CD4-positive, alpha-beta T cell (primary cell): ENCODE measurements at places on chromosomes 13 and 19.

- DNase-seq = no peak
Observed at GRCh38 chr13:97057176-97057575, 62.9 kb upstream of the OXGR1 start.

DNA sequence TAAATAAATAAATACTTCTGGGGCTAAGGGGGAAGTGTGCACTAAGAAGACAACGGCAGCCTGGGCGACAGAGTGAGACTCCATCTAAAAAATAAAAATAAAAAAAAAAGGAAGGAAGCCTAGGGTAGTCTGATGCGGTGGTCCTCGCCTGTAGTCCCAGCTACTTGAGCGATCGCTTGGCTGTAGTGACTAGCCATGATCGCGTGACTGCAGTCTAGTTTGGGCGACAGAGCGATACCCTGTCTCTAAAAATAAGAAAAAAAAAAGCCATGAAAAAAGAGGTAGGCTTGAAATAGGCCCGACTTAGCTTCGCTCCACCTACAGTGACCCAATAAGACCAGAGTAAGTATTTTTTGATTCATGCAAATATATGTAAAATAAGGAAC is 661 bp upstream of the BABAM1 start:
- no peak for DNase-seq

DNA sequence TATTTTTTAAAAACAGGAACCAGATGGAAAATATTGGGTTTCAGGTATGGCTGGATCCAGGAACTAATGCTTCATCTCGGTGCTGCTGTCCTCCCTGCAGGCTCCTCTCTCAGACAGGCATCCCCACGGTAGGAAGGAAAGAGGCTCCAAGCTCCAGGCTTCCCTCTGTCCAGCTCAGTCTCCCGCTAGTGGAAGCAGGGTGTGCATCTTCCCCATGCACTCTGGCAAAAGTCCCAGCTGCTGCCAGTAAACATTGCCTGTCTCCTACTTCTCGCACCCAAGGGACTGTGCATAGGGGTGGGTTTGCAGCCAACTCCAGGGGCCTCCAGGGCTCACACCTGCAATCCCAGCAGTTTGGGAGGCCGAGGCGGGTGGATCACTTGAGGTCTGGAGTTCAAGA is 29.2 kb downstream of the IL12RB1 start:
- DNase-seq = no peak

DNA sequence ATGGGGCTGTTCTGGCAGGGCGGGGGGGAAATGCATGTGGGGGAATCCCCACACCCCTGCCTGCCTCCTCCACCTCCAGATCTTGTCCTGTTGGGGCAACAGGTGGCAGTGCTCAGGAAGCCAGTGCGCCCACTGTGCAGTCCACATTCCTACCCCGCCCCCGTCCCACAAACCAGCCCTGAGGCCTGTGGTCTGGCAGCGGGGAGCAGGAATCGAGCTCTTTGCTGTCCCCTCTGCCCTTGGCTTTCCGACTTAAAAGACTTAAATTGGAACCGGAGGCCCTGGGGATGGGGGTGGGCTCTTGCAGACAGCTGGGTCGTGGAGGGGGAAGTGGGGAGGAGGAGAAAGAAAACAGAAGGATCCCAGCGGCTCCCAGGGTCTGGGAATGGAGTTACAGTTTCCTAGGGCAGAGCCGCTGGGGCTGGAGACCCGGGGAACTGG is 4.3 kb downstream of the NANOS3 start:
- no peak for DNase-seq

DNA sequence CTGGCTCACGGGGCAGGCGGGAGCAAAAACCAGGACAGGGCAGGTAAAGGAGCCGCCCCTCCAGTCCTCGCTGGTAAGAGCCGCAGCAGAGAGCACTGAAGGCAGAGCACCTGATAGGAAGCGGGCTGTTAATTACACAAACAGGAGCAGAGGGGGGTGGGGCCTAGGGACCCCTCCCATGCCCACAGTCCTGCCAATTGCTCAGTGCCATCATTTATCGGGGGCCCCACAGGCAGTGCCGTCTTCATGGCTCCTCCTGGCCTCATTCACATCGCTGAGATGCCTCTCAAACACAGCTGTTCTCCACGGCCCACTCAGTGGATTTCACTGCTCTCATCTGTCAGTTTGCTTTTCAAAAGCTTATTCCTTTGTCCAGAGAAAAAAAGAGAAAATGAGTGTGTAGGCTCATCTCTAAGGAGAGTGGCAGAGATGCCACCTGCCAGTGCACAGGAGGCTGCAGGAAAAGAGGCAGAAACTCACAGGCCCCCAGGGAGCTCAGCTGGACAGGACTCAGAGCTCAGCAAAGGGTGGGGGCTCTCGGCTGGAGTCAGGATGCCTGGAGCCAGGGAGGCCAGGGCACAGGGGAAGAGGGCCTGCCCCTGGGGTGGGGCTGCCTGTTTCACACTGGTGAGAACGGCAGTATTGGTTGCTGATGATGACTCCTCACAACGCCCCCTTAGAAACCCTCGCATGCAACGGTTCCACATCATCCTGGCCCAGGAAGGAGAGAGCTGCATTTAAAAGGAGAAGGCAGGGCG is 174.6 kb downstream of the COL4A1 start:
- DNase-seq = no peak

GRCh38 chr13:95388420-95389079 is 87.3 kb upstream of the ABCC4 start:
- DNase-seq = no peak

DNA sequence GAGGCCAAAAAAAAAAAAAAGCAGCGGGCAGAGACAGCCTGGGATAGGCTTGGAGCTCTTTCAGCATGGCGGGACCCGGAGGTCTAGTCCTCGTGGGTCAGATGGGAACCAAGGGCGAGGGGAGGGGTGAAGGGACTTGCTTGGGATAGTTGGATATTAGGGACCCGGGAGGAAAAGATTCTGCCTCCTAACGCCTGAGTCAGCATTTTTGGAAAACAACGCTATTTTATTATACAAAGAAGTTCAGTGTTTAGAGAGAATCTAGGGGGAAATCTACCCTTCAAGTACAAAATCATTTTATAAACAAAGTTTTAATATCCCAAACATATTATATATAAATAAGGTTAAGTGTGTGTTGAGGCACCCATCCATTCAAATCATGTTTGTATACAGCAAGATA is 156.7 kb downstream of the ZNF536 start:
- no peak for DNase-seq

DNA sequence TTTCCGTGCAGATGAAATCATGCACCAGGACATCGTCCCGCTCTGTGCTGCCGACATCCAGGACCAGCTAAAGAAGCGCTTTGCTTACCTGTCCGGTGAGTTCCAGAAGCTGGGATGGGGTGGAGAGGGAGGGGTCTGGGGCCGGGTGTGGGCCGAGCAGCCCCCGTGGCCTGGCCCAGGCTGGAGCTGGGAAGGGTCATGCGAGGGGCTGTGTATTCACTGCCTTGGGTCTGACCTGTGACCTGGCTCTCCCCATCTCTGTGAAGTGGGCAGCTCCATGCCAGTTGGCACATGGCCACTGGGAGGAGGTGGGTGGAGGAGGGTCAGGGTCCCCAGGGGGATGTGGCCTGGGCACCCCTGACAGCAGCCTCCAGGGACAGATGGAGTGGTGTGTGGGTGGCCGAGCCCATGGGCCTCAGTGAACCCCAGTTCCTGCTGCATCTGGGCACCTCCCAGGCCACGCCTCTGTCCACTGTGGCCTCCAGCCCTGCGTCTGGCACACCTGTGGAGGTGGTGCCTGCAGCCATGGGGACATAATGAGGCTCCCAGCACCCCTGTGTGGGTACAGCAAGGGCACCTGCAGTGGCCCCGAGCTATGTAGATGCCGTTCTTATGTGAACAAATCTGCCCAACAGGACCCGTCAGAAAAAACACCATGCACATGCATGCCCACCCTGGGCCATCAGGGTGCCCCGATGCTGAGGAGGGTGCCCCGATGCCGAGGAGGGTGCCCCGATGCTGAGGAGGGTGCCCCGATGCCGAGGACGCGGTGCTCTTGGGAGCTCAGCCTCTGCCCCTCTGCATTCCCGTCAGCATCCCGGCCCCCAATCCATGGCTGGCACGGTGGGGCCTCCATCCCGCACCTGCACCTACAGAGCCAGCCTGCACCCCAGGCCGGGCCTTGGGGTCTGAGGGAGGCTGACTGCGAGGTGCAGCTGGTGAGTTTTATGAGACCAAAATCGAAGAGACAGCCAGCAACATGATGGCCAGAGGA is 46.0 kb downstream of the MCF2L start:
- DNase-seq = no peak

DNA sequence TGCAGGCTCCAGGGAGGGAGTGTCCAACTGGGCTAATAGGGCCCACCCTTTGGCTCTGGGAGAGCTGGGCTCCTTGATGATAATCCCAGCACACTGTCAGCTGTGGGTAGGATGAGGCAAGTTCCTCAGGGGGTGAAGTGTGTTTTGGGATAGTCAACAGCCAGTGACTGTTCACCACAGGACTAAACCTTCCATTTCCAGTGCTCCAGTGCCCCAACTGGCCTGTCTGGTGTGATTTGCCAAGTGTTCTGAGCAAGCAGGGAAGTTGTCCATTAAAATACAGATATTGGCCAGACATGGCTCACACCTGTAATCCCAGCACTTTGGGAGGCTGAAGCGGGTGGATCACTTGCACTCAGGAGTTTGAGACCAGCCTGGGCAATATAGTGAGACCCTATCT is 150.9 kb downstream of the TM9SF2 start:
- DNase-seq = no peak

- DNase-seq = no peak
Observed at GRCh38 chr13:93262729-93263345, 36.2 kb downstream of the GPC6 start.

DNA sequence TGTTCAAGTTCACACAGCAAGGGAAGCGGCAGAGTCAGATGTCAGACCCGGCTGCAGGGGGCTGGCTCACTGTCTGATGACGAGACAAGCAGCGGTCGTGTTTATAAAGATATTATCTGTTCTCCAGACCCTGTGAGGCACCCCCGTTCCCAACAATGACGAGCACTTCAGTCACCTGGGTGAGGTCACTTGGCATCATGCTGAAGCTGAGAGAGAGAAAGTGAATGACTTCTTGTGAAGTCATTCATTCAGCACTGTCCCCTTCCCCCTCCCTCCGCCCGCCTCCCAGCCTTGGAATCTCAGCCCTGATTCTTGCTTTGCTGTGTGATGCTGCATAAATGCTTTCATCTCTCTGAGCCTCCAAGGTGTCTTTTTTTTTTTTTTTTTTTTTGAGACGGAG is 4.9 kb upstream of the LYPD3 start:
- DNase-seq = peak; percentile 80

DNA sequence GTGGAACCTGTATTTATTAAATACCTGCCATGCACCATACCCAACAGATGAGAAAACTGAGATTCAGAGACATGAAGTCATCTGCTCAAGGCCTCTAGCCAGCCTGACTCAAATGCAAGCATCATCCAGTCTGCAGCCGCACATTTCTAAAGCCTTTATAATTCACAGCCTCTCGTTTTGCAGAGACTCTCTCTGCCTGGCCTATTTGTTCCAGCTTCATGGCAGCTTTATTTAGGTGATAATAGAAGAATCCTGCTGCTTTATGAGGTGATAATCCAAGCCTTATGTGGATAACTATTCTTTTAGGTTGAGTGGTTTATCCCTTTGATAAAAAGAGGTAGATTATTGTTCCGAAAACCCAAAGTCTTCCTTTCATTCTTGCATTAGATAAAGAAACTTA is 58.4 kb downstream of the OXGR1 start:
- no peak for DNase-seq

DNA sequence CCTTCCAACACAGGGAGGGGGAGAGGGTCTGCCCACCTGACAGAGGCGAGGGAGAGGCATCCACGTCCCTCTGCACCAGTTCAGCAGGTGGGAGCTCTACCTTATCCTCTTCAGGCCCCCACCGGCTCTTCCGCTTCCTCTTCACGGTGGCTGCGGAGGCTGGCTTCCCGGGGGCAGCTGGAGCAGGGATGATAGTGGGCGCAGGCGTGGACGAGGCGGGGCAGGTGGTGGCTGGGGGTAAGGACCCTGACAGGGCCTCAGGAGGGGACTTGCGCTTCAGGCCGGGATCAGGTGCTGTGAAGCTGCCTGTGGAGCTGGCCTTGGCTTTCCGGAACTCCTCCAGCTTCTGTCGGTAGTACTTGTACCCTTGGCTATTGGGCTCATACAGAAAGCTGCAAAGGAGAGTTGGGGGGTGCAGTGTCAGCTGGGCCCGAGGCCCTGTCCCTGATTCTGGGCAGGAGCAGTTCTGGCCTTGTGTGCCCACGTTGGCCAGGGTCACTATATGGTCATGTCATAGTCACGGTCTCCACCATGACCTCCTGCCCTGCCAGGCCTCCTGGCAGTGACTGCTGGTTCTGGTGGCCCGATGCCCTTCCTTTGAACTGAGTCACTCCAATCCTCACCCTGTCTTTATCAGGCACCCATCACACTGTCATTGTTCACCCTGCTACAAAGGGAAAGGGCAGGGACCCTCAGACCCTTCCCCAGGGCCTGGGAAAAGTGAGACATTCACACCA is 23.2 kb downstream of the SUGP1 start:
- DNase-seq = no peak

DNA sequence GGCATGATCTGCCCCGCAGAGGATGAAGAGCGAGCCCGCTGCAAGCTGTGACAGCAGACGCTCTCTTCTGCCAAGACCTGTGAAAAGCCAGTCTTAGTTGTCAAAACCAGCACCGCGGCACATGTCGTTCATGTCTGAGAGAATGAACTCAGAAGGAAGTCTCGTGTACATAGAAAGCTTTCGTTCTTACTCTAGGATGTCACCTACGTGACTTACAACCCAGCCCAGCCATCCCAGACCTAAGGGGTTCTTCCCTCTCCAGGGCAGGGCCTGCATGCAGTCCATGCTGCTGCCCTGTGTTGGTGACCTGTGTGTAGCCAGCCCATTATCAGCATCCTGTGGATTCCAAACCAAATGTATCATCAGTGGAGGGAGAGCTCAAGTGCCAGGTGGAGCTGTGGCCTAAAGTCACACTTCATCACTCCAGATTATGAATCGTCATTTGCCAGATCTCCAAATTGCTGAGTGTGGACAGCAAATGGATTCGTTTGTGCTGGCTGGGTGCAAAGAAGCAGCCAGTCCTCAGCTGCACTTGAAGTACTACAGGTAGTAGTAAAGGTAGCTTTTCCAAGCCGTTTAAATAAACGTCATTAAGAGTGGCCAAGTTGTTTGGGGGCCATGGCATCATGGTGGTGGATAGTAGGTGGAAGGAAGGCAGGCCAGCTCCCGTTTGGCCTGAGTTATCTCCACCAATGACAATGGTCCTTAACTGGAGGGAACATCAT is 73.9 kb upstream of the GPR183 start:
- DNase-seq = peak; percentile 73

DNA sequence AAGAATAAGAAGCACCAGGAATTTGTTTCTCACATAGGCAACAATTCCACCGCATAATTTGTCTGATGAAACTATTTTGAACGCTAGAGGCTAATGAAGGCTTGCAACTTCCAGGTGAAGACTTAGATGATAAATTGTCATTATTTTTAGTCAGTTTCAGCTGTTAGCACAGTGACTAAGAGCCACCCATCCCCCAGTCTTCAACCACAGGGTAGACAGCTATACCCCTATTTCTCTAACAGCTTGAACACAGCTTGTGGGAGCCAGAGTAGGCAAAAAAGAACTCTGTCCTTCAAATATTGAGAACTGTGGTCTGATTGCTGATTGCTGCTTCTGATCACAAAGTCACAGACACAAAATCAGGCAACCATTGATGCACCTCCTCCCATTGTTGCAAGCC is 1124.8 kb upstream of the PRR20A start:
- no peak for DNase-seq

GRCh38 chr13:40534456-40534855 is 132.0 kb downstream of the FOXO1 start:
- DNase-seq = no peak
